Subcutaneous adipose tissue (tissue), 4 donors: ENCODE measurements at places on chromosomes 5 and 9. TPM values are rescaled to one million over a fixed set of nuclear protein-coding genes. Genes with fewer than 3 reads are reported as not detected.

FABP6 gene
- total RNA-seq: not detected

FAM78A gene
- total RNA-seq: 8.2 TPM

LRRTM2 gene
- total RNA-seq: 8.9 TPM

ISL1 gene
- total RNA-seq: not detected

GABRP gene
- total RNA-seq: 1.8 TPM

STKLD1 gene
- total RNA-seq: not detected

S1PR3 gene
- total RNA-seq: 14.3 TPM

SAPCD2 gene
- total RNA-seq: 0.19 TPM

NME5 gene
- total RNA-seq: 2.0 TPM
